Dermis blood vessel endothelial cell (primary cell): ENCODE measurements at places on chromosomes 16 and 17.

- DNase-seq = no peak
Observed at GRCh38 chr17:62791767-62792446, 16.2 kb downstream of the MARCHF10 start.

- peak; percentile 32 for DNase-seq
Observed at GRCh38 chr17:28895794-28896447, 1.6 kb downstream of the FLOT2 start.

DNA sequence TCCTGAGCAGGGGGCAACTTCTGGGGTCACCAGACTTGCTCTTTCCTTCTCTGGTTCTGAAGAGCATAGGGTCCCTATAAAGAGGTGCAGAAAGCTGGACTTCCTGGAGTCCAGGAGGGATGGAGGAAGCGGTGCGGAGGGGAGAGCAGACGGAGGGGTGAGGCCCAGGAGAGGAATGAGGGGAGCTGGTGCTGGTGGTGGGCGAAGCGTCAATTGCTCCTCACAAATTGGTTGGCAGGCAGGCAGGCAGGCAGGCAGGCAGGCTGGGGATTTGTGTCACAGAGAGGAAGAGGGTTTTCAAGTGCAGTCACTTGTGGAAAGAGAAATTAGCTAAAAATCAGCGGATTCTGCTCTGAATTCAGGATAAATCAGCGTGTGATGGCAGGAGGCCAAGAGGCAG, 133.7 kb upstream of the CDC42EP4 start:
- no peak for DNase-seq

- DNase-seq = no peak
Observed at GRCh38 chr16:54027558-54027957, 259.0 kb downstream of the IRX3 start.

GRCh38 chr16:51114382-51114781, 36.7 kb downstream of the SALL1 start:
- no peak for DNase-seq

DNA sequence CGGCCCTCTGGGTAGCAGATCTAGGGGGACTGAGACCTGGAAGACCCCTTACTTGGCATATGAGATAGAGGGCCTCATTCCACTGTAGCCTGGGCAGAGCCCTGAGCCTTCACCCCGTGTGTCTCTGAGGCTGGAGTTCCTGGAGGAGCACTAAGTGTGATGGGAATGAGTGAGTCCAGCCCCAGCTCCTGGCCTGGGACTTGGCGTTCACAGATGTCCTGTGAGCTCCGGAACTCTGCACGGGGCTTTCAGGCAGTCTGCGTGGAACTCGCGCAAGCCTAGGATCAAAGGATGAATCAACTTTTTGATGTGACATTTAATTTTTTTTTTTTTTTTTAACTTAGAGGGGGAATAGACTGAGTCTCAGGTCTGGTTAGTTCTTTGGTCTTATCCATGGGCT, 1.8 kb downstream of the NKD1 start:
- DNase-seq = no peak

GRCh38 chr16:87874639-87875427, 5.5 kb upstream of the SLC7A5 start:
- no peak for DNase-seq

- DNase-seq = no peak
Observed at GRCh38 chr17:35523296-35523695, 14.2 kb downstream of the SLFN12L start.

- DNase-seq = no peak
Observed at GRCh38 chr16:389352-389751, 7.6 kb upstream of the PGAP6 start.

DNA sequence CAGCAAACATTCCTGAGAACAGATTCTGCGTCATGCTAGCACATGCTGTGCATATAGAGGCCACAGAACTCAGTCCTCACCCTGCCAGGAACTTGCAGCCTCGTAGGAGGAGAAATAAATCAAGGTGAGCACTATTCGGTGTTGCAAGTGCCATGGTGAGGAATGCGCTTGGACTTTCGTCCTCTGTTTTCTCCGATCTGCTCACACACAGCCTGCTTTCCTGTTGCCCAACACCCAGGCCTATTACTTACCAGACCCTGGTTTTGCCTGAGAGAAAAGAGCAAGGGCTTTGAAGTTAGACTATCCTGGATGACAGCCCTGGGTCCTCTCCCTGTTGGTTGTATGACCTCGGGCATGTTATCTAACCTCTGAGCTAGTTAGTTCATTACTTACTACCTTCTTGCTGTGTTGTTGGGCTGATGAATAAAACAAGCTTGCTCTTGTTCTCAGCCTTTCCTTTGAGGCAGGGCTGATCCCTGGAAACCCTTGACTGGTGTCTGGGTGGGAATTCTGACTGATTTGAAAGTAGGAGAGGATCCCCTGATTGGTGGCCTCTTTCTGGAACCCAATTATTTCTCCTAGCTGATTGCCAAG, 2.9 kb downstream of the ACSF2 start:
- DNase-seq = no peak

DNA sequence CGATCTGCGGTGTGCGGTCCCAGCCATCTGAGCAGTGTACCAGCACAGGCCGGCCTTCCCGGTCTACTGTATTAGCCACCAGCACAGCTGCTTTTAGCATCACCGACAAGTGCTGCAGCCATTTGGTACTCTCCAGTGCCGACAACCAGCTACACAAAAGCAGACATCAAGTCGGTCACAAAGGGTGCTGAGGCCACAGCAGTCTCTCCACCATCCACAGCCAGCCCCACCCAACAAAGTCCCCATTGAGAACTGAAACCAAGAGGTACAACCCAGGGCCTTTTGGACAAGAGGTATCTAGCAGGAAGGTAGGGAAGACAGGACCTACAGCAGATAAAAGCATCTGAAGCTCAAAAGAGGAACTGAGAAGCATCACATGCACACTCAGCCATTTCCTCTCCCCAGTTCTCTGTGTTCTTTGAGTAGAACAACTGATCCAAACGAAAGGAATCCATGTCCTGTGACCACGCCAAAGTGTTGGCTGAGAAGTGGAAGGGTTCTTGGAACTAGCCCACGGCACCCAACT, 9.5 kb downstream of the MTMR4 start:
- DNase-seq = no peak

DNA sequence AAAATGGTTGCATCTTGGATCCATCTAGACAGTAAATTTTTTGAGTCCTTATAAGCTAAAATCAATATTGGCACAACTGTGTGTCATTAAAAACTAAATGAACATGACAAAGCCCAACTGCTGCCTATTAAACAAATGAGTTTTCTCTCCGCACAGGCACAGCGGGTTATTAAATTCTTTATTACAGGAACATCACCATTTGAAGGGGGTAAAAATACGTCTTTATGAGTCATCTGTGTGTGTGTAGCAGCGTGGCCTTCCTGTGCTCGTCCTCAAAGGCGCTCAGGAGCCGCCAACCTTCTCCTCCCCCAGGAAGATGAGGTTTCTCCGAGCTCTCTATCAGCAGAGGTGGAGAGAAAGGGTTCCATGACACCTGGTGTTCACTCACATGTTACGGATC, 62.6 kb upstream of the SDK2 start:
- no peak for DNase-seq

- peak; percentile 65 for DNase-seq
Observed at GRCh38 chr16:86798247-86799041, 220.1 kb downstream of the FOXL1 start.

DNA sequence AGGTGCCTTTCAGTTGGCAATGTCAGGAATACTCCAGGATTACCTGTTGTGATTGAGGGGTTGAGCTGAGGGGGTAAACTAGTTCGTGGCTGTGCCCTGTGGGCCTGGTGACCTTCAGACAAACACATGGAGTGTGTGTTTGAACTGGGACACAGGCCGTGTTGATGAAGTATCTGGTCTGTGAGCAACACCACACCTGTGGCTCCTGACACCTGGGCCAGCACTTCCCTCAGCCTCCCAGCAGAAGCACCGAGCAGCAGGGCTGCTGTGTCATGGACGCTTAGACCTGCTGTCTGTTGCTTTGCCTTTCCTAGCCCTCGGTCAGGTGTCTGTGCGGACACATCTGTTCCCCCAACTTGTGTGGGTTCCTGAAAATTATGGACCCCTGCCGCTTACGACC, 82.9 kb downstream of the KSR1 start:
- DNase-seq = no peak

DNA sequence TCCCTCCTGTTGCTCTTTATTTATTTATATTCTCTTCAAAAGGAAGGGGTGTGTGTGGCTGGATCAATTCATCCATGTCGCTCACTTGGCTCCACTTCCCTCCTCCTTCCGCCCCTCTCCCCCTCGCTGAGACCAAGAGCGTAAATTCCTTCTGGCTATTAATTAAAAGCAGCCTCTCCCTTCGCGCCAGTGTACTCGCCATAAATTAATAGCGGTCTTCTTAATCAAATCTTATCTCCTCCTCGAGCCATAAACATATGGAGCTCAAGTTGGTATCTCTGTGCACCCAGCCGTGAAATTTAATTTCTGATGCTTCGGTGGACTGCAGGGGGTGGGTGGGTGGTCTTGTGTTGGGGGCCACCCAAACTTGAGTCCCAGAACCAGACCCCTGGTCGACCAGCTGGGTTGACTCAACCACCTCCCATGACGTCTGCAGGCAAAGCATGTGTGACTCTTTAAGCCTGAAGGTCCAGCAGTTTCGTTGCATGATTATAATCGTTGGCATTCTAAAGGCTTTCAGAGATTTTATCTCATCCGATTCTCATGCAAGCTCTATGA, 57.9 kb downstream of the SDK2 start:
- DNase-seq = no peak

- DNase-seq = no peak
Observed at GRCh38 chr16:17313793-17314547, 156.8 kb downstream of the XYLT1 start.

DNA sequence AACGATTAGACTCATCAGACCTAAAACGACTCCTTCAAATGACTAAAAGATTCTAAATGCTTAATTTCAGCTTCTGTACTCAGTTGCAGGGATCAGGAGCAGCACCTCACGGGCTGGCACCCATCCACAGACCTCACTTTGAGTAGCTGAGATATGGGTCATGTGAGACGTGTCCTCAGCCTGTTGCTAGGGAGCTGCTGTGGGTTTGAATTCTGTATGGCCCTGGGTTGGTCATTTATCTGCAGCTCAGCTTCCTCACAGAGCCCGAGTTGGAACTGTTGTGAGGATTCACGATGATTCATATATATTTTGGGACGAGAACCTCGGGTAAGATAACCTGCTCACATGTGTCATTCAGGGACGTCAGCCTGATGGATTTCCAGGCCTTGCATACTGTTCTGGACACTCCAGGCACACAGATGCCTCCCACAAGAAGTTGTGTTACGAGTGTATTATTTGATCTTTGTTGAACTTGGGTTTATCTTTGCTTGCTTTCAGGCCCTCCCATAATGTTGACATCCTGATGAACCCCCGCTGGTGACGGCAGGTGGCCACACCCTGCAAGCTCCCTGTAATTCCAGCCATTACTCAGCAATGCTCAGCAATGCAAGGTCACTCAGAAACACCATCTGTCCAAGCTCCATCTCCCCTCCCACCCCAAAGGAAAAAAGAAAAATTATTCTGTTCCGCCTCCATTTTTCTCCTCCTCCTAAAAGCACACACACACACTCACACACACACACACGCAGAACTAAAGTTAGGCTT, 137.6 kb downstream of the RBFOX3 start:
- no peak for DNase-seq

DNA sequence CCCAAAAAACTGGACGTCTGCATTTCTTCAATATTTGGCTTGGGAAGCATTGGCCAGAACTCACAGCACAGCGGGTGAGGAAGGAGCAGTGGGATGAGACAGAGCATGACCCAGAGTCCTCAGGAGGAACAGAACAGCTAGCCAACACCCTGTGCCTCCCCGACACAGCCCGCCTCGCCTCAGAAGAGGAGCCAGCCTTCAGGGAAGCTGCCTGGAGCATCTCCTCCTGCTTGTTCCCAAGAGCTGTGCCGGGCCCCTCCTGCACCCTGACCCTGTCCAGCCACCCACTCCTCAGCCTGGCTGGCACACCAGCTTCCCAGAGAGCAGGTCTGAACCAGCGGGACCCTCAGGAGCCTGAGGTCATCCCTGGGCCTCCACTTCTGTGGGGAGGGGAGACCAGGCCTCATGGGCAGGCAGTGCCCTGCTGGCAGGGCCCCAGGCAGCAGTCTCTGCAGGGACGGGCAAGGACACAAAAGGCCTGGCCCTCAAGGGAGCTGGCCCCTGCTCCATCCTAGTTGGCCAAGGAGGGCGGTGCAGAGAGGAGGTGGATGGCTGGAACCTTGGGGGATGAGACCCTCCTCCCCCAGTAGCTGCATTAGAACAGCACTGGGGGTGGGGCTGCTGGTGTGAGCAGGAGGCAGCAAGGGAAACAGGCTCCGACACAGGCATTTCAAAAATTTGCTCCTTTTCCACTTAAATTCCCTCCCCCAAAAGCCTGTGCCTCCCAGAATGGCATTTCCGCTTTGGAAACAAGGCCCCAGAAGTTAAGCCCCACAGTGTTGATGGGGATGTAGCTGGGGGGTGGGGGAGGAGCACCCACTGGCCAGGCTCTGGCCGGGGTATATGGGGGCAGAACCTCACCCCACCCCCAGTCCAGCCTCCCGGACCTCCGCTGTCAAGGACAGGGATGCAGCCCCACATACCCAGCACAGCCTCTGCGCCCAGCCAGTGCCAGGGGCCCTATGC, 1.8 kb upstream of the BCAR1 start:
- peak; percentile 81 for DNase-seq

DNA sequence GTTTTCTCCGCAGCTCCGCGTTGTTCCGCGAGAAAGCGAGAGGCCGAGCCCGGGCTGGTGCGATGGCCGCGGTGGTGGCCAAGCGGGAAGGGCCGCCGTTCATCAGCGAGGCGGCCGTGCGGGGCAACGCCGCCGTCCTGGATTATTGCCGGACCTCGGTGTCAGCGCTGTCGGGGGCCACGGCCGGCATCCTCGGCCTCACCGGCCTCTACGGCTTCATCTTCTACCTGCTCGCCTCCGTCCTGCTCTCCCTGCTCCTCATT, 404 bp downstream of the EMC6 start:
- no peak for DNase-seq

GRCh38 chr17:71423871-71424546, 696.8 kb upstream of the SOX9 start:
- no peak for DNase-seq

DNA sequence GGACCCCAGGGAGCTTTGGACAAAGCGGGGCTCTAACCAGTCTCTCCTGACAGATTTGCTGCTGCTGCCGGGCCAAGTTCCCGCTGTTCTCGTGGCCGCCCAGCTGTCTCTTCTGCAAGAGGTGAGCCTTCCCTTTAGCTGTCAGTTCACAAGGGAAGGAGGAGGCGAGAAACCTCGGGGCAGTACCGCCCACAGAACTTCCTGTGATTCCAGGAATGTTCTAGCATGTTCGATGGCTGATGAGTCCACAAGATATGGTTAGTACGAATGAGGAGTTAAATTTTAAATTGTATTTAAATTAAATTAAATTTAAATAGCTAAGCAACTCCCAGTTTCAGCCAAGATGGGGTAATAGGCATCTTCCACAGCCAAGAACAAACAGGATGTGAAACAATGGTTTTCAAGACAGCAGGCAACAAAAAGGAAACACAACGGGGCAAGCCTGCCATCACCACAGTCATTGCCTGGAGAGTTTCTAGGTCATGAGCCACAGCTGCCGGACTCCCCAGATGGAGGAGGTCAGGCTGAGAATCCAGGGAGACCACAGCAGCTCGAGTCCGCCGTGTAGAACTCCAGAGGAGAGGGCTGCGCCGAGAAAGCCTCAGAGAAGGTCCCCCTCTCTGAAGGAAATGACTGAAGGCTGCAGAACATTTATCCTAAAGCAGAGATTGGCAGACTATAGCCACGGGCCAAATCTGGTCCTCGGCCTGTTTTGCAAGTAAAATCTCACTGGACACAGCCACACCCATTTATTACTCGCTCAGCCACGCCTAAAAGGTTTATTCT, 9.5 kb upstream of the TCF25 start:
- peak; percentile 85 for DNase-seq
